ENCODE measurements at places on chromosomes 1 and 21. TPM values are rescaled to one million over a fixed set of nuclear protein-coding genes. Genes with fewer than 3 reads are reported as not detected.

Gene NTMT2
- not detected for total RNA-seq

- H3K36me3 ChIP-seq, result peaks cover 53% of the 10 kb centered on the region
- H3K4me3 ChIP-seq, result no peak overlapping the region
- no peak overlapping the region for H3K27ac ChIP-seq
- H3K27me3 ChIP-seq, result no peaks in the 10 kb centered on the region
- DNase-seq, result no peak
Measured at GRCh38 chr1:226366290-226366689, 41.6 kb downstream of the PARP1 start.

Gene GBP5
- total RNA-seq, result 3.0 TPM

GRCh38 chr1:54024358-54024757 is 6.4 kb upstream of the LDLRAD1 start:
- no peak overlapping the region for H3K4me3 ChIP-seq
- no peaks in the 10 kb centered on the region for H3K27me3 ChIP-seq
- no peaks in the 10 kb centered on the region for H3K36me3 ChIP-seq
- no peak for DNase-seq

GRCh38 chr1:18602533-18603211 is 28.0 kb upstream of the PAX7 start:
- H3K27me3 ChIP-seq, result no peaks in the 10 kb centered on the region
- H3K4me1 ChIP-seq, result no peaks in the 10 kb centered on the region
- H3K27ac ChIP-seq, result no peak overlapping the region
- no peak overlapping the region for H3K4me3 ChIP-seq
- no peaks in the 10 kb centered on the region for H3K36me3 ChIP-seq
- DNase-seq, result no peak

Gene NBPF10
- total RNA-seq, result 2.6 TPM

Gene BSND
- not detected for total RNA-seq

Gene RSBN1
- 26.4 TPM for total RNA-seq

Measured in thyroid gland (tissue), 4 donors.